ENCODE measurements at places on chromosomes 2 and 18.

DNA sequence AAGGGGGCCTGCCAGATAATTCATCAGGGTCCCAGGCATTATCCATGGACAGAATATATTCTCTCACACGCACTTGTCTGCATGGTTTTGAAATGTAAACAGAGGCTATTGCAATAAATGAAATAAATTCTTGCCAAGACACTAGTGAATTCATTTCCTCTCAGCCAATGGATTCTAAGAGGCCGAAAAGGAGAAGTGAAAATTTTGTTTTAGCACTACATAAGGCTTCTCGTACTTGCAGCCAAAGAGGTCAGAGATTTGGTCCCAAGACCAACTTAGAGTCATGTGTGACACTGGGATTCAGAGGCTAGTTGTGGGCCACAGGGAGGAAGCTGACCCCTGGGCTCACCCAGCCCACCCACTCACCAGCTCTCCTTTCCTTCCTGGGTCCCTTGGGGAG, 184.1 kb upstream of the GLI2 start:
- DNase-seq = no peak

GRCh38 chr2:39875914-39876267, 96.8 kb upstream of the THUMPD2 start:
- no peak for DNase-seq

DNA sequence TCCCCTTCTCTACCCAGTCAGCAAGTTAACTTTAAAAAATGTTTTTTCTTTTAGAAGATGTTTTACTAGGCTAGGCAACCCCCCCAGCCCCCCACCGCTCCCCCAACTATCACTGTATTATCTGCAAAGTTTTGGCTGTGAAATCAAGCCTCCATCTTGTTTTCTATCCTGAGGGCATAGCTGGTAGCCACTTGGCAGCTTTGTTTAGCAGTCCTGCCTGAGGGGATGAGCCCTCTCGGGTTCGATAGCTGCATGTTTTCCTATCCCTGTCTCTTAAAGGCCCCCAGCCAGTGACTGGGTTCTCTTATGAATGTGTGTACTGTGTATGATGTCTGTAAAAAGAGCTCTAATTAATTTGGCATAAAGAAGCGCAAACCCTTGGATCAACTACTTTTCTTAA, 43.4 kb downstream of the MRO start:
- DNase-seq = no peak

DNA sequence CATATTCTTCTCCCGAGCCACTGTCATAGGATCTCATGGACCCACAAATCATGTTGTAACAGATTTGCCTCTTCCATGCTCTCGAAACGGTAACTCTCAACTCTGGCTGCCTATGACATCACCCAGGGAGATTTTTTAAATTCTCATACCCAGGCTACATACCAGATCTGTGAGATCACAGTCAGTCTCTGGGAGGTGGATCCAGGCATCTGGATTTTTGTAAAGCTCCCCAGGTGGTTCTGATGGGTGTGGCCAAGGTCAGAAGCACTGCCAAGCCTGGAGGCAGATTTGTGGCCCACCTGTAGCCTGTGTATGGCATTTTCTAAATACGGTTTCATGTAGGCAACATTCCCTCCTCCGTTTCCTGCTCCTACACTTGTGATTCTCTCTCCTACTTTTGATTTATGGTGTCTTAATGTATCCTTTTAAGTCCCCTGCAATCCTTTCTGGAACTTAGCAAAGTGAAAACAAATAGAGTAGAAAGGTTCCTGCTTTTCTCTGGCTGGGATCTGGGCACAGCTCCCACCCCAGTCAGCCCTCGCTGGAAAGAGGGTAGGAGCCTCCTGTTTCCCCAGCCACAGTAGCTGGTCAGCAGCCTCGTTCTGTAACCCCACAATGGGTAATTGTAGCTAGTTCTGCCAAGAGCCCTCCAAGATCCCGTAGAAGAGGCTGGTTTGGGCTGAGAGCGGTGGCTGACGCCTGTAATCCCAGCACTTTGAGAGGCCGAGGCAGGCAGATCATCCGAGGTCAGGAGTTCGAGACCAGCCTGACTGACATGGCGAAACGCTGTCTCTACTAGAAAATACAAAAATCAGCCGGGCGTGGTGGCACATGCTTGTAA, 96.2 kb downstream of the KLHL29 start:
- DNase-seq = peak; percentile 91

- DNase-seq = no peak
Measured at GRCh38 chr2:2512931-2513330, 181.9 kb upstream of the MYT1L start.

DNA sequence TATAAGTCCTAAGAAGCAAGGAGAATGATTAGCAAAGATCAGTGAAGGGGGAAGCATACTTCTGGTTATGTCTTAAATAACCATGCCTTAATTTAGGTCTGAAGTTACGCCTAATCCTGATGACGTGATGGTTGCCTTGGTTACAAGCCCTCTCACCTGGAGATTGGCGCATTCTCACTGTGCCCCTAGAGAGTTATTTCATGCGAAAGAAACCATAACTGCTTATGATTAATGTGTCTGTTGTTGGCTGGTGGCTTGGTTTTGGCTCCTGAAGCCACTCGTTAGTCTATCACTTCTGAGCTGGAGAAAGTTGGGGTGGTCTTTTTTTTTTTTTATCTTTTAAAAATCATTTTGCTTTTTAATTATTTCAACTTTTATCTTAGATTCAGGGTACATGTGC, 47.0 kb downstream of the TNFRSF11A start:
- DNase-seq = peak; percentile 17

DNA sequence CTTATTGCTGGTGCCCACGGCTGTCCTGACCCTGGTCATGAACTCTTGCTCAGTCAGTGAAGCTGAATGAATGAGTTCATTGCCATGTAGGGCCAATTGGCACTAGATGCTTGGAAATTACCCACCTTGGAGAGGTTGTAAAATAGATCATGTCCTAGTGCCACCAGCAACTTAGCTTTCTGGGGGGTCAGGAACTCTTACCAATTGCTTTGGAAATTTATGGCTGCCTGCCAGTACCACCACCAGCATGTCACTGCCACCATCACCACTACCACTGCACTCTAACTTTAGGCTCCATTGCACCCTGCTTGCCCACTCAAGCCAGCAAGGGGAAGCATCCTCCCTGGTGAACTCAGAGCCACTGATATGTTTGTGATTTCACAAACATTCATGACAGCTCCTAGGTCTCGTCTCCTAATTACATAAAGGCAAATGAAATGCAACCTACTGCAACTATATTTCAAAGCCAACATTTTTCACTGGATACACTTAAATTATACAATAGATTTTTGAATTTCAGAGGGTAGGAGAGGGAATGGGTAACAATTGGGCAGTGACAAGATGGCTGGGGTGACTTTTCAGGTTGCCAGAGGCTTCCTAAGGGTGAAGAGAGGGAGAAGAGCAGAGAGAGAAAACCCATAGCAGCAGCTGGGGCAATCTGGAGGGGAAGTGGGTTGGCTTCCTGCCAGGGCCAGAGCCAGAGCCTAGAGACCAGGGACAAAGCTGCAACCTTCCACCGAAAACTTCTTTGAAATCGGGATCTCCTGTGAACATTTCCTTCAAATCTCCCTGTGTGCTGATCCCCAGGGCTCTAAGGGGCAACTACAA, 3.5 kb upstream of the EMILIN1 start:
- DNase-seq = peak; percentile 42

- peak; percentile 45 for DNase-seq
Measured at GRCh38 chr18:7789856-7790552, 222.9 kb downstream of the PTPRM start.

GRCh38 chr2:221330436-221330835, 241.7 kb downstream of the EPHA4 start:
- peak; percentile 40 for DNase-seq

- DNase-seq = no peak
Measured at GRCh38 chr2:148926981-148927401, 52.0 kb downstream of the KIF5C start.

DNA sequence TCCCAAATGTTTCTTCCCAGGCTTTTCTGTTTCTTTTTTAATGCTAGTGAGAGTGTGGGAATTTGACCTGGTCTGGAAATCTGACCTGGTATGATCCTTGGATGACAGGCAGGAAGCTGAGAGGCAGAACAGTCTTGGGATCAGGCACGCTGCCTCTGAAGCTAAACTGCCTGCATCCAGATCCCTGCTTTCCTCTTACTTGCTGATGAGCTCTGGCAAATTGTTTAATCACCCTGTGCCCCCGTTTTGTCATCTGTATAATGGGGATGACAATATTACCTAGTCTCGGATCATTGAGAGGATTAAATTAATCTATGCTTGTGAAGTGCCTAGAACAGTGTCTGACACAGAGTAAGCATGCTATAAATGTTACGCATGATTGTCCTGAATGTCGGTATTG, 3.3 kb downstream of the KLHL23 start:
- DNase-seq = no peak

- DNase-seq = peak; percentile 23
Measured at GRCh38 chr2:63023444-63023843, 27.2 kb upstream of the OTX1 start.

DNA sequence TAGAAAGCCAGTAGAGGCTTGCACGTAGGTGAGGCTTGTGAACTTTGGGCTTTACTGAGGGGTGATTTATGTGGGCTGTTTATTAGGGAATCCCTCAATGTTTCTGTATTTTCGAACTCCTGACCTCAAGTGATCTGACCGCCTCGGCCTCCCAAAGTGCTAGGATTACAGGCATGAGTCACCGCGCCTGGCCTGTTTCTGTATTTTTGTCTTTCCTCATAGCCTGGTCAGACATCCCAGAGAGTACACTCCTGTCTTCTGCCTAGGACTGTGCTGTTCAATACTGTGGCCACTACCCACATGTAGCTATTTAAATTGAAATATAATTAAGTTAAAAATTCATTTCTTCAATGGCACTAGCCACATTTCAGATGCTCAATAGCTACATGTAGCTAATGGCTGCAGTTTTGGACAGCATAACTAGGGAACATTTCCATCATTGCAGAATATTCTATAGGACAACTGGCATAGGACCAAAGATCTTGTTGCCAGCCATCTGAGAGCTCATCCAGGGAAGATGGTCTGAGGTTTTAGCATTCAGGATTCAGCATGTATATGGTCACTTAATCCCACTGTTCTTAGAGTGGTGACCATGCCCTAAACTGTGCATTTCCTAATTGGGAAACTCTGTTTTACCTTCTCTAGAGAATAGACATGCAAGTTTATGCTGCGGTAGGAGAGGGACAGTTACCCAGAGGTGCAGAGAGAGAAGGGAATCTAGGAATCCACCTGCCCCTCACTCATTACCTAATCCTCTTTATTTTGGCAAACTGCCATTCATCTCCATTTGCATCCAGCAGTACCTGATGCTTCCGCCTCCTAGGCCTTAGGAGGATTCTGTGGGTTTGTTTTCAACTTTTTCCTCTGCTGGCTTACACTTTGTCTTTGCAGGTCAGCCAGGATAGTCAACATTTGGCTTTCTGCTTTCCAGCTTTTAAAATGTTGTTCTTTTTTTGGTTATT, 64.4 kb downstream of the LCLAT1 start:
- DNase-seq = peak; percentile 13

DNA sequence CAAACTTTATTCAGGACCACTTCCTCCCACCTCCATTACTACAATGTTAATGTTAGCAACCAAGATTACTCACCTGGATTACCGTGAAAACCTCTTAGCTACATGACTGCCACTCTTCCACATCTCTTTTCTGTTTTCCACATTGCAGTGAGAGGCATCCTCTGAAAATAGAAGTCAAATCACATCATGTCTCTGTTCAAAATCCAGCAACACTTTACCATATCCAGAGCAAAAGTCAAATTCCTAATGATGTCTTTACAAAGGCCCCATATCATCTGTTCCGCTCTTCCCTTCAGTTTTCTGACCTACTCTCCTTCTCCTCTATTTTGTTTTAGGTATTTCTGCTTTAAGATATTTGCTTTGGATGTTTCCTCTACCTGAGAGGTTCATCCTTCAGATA, 37.5 kb upstream of the DSG1 start:
- DNase-seq = no peak

DNA sequence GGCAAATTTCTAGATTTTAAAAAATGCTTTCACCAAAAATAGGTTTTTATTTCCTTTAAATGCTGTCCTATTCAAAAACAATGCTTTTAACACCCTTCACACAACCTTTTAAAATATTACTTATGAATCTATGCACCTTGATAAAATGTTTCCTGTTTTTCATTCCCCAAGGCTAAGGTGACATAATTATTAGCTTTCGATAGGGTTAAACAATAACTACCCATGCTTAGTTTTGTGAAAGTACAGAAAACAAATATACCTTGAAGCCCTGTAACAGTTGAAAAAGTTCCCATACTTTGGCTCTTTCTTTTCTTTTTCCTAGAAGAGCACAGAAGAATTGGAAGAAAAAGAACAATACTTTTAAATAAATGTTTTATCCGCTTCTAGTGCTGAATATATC, 54.9 kb upstream of the ITPRID2 start:
- no peak for DNase-seq

DNA sequence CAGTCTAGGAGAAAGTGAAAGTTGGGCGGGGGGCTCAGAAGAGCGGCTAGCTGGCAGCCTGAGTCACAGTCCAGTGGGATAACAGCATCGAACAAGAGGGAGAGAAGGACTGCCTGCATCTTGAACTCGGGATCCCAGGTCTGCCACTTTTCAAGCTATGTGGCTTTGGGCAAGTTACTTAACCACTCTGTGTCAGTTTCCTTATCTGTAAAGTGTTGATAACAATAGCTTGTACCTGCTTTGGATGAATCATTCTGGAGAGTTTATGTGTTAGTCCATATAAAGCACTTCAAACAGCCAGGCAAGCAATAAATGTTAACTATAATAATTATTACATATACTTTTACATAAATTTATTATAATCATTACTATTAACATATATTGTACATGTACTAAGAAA, 4.6 kb downstream of the DYSF start:
- no peak for DNase-seq

GRCh38 chr18:49819823-49820671, 6.7 kb upstream of the ACAA2 start:
- DNase-seq = no peak

- DNase-seq = peak; percentile 52
Measured at GRCh38 chr2:196453613-196454047, 185.9 kb upstream of the CCDC150 start.

DNA sequence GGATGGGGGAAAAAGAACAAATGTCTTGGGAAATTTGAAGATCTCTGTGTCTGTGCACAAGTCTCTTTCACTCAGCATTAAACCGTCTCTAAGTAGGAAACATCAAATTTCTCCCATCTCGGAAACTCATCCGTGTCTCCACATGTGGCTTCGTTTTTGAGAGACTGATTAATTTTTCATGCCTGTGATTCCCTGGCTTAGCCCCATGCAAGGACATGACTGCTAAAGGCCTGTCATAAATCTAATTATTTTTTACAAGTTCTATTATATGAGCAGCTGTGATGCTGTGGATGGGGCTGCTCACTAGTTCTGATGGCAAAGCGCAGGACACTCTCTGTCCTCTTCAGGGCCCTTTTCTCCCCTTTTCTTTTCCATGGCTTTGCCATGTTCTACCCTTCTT, 129.1 kb downstream of the RGPD3 start:
- DNase-seq = no peak

- no peak for DNase-seq
Measured at GRCh38 chr2:172361360-172361759, 66.0 kb upstream of the ITGA6 start.

GRCh38 chr18:32576296-32576916, 105.7 kb upstream of the GAREM1 start:
- DNase-seq = no peak

Data from fibroblast of skin of right quadriceps (primary cell).